Stimulated activated CD8-positive, alpha-beta memory T cell treated with anti-CD3 and anti-CD28 coated beads, Interleukin-7, amount 100 ng/mL, for 1 hour (primary cell): ENCODE measurements at places on chromosomes 7 and 10.

DNA sequence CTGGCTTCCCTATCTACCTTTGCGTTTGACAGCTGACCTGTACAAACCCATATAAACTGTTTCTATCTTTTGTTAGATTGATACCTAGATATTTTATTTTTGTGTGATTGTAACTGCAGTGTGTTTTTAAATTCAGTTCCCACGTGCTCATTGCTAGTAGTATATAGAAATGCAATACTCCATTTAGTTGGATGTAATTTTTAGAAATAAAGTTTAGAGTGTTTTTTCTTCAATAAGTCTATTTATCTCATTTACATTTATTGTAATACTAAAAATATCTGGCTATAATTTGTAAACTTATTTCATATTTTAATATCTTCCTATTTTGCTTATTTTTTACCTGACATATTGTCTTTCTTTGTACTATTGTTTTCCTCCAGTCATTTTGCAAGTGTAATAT is 329.7 kb upstream of the ADARB2 start:
- no peak for DNase-seq

DNA sequence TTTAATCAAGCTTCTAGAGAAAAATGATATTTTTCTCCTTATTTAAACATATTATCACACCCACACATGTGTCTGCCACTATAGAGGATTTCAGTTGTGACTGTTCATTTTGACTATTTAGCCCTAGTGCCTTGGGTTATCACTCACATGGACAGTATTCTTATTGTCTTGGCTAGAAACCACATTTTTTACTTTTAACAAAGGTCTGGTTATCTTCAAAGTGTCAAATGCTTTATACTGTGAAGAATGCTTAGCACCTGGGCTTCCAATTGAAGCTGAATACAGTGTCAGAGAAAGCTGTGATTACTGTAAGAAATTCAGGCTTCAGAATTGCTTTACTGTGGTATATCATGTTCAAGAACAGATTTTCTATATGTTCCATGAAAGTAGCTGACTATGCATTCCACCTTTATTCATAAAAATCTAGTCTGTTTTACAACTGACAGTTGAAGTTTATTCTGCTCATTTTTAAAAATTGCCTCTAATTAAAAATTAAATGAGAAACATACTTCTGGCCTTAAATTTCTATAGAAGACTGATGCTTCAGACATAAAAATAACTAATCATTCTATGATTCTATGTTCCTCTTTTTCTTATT is 278.6 kb downstream of the SEMA3D start:
- no peak for DNase-seq

- DNase-seq = no peak
Observed at GRCh38 chr10:131567279-131568162, 256.0 kb upstream of the TCERG1L start.

- DNase-seq = no peak
Observed at GRCh38 chr7:35253710-35254495, at the start of gene TBX20. TSS of gene TBX20 (minus strand) at chr7:35254100. CDS start at chr7:35253620, 480 bp downstream.

GRCh38 chr10:58967551-58968388 is 208.7 kb upstream of the PHYHIPL start:
- no peak for DNase-seq

- no peak for DNase-seq
Observed at GRCh38 chr10:125063256-125063925, 97.0 kb downstream of the CTBP2 start.

- no peak for DNase-seq
Observed at GRCh38 chr10:99758211-99758891, 24.1 kb upstream of the ABCC2 start.

DNA sequence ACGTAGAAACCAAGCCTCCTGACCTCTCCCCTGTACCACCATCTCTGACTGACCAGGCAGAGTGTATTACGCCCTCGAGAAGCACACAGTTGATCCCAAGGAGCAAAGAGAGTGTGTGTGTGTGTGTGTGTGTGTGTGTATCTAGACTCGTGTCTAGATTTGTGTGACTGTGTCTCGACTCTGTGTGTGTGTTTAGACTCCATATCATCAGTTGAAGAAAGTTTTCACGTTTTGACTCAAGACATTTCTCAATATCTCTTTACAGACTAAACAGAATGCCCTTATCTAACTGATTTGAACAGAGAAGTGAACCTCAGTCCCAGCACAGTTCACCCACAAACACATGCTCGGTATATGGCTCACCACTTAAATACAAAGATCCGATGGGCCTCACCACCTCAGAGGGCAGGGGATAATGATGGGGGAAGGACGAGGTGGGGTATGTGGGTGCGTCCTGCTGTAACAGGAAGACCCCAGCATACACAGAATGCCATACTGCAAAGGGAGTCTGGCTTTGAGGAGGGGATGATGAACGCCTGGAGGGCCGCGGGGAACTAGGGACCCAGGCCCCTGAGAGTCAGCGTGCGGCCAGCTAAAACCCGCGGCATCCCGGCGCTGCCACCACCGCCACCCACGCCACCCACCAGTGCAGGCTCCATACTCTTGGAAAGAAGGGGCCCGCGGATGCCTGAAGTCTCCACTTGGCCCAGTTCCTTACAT is 780 bp downstream of the ALDH18A1 start:
- DNase-seq = no peak

- no peak for DNase-seq
Observed at GRCh38 chr7:18770822-18771221, 275.3 kb downstream of the HDAC9 start.

DNA sequence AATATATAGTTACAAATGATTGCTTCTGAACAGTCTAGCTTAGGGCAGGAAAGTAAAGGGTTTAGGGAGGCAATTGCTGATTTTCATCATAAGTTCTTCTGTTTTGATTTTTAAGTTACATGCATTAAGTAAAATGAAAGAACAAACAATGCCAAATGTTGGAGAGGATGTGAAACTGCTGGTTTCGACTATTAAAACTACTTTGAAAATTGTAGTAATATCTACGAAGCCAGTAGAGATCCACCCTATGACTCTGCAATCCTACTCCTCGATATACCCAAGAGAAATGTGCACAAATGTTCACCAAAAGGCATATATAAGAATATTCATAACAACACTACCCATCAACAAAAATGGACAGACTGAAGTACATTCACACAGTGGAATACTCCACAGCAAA is 24.3 kb downstream of the PDZD8 start:
- DNase-seq = no peak

GRCh38 chr7:52472006-52472620 is 563.3 kb upstream of the POM121L12 start:
- no peak for DNase-seq

- no peak for DNase-seq
Observed at GRCh38 chr7:133102276-133103060, 20.6 kb upstream of the CHCHD3 start.

DNA sequence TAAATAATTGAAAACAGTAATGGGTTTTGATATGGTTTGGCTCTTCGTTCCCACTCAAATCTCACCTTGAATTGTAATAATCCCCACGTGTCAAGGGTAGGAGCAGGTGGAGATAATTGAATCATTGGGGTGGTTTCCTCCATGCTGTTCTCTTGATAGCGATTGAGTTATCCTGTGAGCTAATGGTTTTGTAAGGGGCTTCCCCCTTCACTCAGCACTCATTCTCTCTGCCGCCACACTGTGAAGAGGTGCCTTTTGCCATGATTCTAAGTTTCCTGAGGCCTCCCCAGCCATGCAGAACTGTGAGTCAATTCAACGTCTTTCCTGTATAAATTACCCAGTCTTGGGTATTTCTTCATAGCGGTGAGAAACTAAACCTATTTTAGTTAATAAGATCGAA is 551.7 kb upstream of the POT1 start:
- DNase-seq = no peak

- no peak for DNase-seq
Observed at GRCh38 chr10:131997366-131998049, 15.8 kb upstream of the BNIP3 start.

DNA sequence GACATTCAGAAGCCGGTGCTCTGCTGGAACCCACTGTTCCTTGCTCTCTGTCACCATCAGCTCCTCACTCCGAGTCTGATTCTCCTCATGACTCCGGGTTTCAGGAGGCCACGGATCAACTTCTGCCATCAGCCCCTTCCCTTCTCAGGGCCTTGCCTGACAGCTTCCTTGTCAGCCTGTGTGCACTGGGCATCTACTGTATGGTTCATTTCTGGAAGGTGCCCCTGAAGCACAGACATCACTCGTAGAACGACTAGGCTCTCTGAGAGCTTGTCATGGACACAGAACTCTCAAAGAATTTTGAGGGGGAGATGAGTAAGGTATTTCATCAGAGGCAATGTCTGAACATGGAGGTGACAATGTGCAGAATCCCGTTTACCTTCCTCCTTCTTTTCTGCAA is 396.1 kb downstream of the TNS3 start:
- no peak for DNase-seq

GRCh38 chr10:55943403-55943802 is 417.7 kb downstream of the ZWINT start:
- DNase-seq = no peak

DNA sequence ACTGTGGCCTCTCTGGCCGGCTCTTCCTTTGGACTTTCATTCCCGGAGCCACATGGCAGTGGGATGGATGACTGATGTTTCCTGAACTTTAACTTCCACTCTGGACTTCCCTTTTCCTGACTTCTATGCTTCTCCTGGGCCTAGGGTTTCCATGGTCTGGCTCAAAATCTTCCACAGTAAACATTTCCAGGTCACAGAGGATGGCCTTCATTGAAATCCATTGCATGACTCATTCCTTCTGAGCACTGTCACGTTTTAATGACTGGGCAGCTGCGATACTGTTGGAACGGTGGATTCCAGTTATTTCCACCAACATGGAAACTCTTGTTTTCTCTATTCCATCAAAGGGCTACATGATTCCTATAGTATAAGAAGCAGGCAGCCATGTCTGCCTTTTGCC is 24.4 kb upstream of the ZNF273 start:
- no peak for DNase-seq

- no peak for DNase-seq
Observed at GRCh38 chr7:68943786-68944185, 654.5 kb upstream of the AUTS2 start.

DNA sequence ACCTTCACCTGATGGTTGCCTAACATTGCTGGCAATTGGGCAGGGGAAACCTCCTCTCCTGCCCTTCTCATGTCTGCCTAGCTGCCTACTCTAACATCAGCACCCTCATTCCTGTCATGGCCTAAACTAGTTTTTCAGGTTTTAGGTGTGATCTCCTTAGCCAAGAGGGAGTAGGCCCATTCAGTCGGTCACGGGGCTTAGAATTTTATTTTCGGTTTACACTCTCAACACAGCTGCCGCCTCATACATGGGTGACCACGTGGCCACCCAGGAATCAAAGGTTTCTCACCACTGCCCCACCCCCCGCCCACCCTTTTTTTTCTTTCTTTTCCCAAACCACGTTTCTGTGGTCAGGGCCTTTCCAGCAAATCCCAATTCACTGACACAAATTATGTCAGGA is 97.2 kb downstream of the RALA start:
- no peak for DNase-seq

DNA sequence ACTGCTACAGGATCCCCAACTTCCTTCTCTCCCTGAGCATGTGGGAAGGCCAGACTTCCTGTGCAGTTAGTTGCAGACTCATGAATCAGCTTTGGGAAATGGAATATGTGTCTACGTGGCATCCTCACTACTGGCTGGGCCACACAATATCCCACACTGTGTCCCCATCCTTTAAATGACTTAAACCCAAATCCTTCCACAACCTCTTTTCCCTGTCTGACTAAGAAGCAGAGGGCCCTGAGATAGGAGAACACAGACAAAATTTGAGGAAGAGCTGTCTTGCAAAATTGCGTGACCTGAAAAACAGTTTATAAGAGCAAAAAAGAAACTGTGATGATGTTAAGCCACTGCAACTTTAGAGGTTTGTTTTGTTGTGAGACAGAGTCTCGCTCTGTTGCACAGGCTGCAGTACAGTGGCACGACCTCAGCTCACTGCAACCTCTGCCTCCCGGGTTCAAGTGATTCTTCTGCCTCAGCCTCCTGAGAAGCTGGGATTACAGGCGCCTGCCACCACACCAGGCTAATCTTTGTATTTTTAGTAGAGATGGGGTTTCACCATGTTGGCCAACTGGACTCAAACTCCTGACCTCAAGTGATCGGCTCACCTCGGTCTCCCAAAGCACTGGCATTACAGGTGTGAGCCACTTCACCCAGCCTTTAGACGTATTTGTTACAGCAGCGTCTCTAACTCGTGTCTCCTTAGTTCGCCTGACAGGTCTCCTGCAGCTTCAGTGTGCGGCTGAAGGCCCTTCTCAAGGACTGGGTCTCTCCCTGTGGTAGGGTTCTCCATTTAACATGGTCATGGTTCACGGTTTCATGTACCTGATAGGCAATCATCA is 46.9 kb upstream of the SFMBT2 start:
- DNase-seq = no peak

DNA sequence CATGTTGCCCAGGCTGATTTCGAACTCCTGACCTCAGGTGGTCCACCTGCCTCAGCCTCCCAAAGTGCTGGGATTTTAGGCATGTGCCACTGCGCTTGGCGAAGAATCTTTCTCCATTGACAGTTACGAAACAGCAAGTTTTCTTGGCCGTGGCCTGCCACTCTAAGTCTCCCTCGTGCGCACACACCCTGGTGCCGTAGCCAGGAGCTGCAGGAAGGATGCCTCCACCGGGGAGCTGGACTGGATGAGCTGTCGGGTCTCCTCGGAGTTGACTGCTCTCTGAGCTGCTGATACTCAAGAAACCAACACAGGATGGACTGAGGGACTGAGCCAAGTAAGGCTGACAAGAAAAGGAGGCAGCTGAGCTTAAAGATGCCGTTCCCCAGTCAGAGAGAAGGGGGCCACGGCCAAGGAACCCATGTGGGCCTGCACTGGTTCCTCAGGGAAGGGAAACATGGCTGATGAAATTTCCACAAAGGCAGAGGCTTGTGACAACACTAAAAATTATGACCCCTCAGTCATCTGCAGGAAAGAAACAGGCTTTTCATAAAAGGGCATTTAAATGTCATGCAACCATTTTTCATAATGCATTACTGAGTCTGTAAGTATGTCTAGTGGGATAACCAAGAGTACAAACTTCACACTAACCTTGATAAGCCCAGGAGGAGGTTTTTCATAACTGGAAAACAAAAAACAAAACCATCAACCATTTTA is 27.7 kb upstream of the FKBP9 start:
- DNase-seq = no peak

- DNase-seq = no peak
Observed at GRCh38 chr7:2757904-2758672, 70.1 kb downstream of the AMZ1 start.

- DNase-seq = no peak
Observed at GRCh38 chr7:45451342-45452035, 122.7 kb upstream of the ADCY1 start.

- no peak for DNase-seq
Observed at GRCh38 chr10:12710157-12710556, 291.4 kb downstream of the CCDC3 start.

- DNase-seq = no peak
Observed at GRCh38 chr7:148850564-148850963, 33.5 kb downstream of the EZH2 start.

GRCh38 chr10:105041956-105042355 is 400.9 kb downstream of the SORCS3 start:
- no peak for DNase-seq

- DNase-seq = no peak
Observed at GRCh38 chr10:3452173-3452626, 279.6 kb upstream of the PITRM1 start.

GRCh38 chr7:146528581-146528980 is 412.0 kb downstream of the CNTNAP2 start:
- no peak for DNase-seq
